Stimulated activated CD8-positive, alpha-beta memory T cell treated with anti-CD3 and anti-CD28 coated beads, Interleukin-15, amount 100 ng/mL, for 24 hours (primary cell): ENCODE measurements at places on chromosomes 5 and 9.

DNA sequence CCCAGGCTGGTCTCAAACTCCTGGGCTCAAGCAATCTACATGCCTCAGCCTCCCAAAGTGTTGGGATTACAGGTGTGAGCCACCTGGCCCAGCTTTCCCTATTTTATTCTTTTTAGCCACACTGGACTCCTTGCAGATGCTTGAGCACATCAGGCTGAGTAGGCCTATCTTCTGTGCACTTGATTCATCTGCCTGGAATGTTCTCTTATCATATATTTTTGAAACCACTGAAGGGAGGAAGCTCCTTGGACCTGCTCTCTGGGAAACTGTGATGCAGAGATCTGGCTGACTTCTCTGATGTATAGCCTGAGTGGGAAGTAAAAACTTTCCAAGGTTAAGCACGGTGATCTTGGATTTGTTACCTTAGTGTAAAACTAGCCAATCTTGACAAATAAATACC lies 6.5 kb upstream of the MAT2B start:
- DNase-seq, result no peak

DNA sequence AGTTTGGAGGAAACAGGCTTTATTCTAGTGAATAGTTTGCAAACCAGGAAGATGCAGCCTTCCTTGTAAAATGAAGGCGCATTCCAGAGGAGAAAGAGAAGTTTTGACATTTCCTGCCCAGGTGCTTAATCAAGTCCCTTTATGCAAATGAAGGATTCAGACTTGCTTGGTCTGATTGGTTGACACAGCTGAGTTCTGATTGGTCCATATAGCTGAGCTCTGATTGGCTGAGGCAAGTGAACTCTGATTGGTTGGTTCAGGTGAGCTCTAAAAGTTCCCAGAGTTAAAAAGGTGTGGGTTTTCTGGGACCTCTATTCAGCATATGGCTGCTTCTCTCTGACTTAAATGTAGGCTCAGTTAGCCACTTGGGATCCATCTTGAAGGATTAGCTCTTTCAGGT lies 151.0 kb downstream of the CACNA1B start:
- DNase-seq, result no peak

DNA sequence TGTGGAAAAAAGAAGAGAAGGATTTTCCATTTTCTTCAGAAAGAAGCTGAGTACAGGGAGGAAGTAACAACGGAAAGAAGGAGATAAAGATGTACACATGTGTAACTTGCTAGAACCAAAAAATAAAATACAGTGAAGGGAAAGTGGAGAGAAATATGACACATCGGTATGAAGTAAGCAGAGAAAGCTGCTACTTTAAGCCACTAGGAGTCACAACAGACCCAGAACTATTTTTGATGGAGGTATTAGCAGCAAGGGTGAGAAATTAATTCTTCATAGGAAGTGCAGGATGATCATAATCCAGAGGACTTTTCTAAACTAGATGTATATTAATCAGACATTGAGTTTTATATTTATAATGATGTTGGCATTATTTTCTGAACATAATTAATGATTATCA lies 88.5 kb downstream of the FAM174A start:
- no peak for DNase-seq

GRCh38 chr5:78566747-78567425 lies 81.7 kb downstream of the LHFPL2 start:
- no peak for DNase-seq
